Pons (tissue), 1 donor: ENCODE measurements at places on chromosomes 12 and 14.
A peak's percentile ranks its signal among the peaks of the same experiment; 100 is the strongest.

DNA sequence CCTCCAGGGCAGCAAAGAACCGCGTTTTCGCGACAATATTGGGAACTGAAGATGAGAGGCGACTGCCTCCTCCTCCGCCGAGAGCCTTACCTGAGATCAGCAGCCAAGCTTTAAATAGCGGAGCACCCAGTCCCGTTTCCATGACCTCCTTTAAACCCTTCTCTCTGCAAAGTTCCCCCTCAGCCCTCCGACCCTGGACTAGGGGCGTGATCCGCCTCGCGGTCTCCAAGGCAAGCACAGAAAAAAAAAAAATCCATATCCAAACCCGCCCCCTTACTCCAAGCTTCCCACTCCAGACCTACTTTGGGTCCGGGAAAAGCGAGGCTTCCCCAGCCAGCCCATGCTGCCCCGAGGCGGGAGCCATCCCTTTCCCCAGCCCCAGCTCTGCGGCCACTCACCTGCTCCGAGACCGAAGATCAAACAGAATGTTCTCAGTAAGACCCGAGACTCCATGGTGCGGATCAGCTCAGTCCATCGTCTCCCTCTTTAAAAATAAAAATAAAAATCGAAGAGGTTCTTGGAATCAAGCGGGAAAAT lies 630 bp downstream of the NELL2 start:
- no peak for DNase-seq

GRCh38 chr14:51473808-51474565 lies 177.7 kb upstream of the FRMD6 start:
- no peak for DNase-seq

DNA sequence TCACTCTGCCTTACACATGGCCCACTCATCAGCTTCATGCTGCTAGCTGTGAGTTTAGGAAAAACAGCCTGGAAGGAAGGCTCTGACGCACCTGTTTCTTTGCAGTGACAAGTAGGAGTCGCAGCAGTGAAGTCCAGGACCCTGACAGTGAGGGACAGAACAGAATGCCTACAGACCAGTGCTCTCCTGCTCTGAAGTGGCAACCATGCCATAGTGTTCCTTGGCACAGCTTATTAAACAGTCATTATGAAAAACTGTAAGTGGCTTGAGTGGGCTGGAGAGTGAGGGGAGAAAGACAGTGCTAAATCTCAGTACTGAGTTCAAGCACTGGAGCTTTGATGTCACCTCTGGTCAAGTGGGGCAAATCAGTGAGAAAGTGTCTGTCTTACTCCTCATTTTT lies 61.7 kb downstream of the MYRFL start:
- no peak for DNase-seq

GRCh38 chr12:25365340-25365730 lies 114.6 kb upstream of the KRAS start:
- DNase-seq = no peak

GRCh38 chr12:10740182-10740581 lies 17.1 kb upstream of the YBX3 start:
- no peak for DNase-seq

DNA sequence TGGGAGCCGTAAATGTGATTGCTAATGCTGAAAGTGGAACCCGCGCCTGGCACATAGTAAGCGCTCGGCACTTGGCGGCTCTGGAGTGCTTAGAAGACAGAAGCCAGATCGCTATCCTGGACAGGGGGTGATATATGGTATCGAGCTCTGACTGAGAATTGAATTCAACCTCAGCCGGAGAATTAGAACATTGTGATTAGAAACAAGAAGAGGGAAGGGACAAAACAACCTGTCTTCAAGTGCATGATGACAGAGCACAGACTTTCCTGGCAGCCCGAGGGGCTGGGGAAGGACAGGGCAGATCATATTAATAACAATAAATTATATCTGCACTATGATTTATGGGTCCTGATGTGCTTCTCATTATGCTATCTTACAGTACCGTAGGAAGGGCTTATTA lies 66.9 kb upstream of the TBX3 start:
- DNase-seq = no peak

- no peak for DNase-seq
These were observed 46.9 kb downstream of the CHGA start for GRCh38 chr14:92969871-92970270.

- DNase-seq = peak; percentile 96
These were observed 5.6 kb downstream of the SLC11A2 start for GRCh38 chr12:51020448-51021182.

- DNase-seq = no peak
These were observed 378.5 kb upstream of the LMO3 start for GRCh38 chr12:16984484-16984883.

- DNase-seq = no peak
These were observed 20.8 kb downstream of the SLC8B1 start for GRCh38 chr12:113314121-113314529.

GRCh38 chr14:22202313-22202712 lies 386.7 kb downstream of the DAD1 start:
- DNase-seq = no peak
